ENCODE measurements at places on chromosomes 16 and 17. TPM values are rescaled to one million over a fixed set of nuclear protein-coding genes. Genes with fewer than 3 reads are reported as not detected.

DNA sequence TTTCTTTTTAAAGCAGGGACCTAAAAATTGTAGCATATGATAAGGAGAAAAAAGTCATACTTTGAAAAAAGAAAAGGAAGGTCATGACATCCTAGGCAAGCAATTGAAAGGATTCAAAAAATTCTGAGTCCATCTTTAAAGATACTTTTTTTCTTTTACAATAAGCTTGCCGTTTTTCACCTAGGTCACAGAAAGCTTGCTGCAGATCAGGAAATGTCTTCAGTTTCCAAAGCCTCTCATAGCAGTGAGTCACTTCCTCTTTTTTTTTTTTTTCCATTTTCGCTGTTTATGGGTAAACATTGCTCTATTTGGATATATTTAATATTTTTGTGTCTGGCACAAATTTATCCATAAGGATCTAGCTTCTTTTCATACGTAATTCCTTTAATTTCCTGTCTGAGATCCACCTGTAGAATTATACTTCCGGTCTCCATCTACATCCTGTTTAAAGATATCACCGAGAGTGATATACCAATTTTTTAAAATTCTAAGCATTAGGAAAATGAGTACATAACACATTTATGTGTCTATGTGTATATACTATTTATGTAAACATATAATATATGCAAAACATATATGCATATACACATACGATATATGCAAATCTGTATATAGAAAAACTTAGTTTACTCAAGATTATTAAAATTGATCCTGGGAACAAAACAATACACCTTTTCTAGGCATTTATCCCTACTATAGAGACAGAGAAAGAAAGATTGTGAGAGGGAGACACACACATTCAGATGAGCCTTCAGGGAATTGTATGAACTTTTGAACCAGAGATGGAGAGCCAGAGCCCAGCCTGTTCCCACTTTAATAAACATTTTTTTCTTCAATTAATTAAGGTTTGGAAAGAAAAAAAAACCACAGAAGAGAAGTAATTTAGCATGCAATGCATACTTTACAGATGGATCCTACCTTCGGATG is 134.4 kb downstream of the SKAP1 start:
- no peak for DNase-seq
- H3K36me3 ChIP-seq = no peaks in the 10 kb centered on the region
- H3K4me3 ChIP-seq = no peak overlapping the region
- H3K27ac ChIP-seq = no peak overlapping the region
- H3K4me1 ChIP-seq = peaks cover 46% of the 10 kb centered on the region

GRCh38 chr16:7303052-7303610 is 29.5 kb upstream of the RBFOX1 start:
- H3K4me3 ChIP-seq = peak overlapping the region; percentile 68
- peak; percentile 14 for DNase-seq
- H3K4me1 ChIP-seq = peaks cover 13% of the 10 kb centered on the region
- H3K27me3 ChIP-seq = peaks cover 89% of the 10 kb centered on the region

GRCh38 chr16:77613095-77613494 is 109.2 kb upstream of the NUDT7 start:
- H3K27me3 ChIP-seq = no peaks in the 10 kb centered on the region
- no peak overlapping the region for H3K4me3 ChIP-seq
- H3K36me3 ChIP-seq = no peaks in the 10 kb centered on the region
- peaks cover 1% of the 10 kb centered on the region for H3K4me1 ChIP-seq
- H3K27ac ChIP-seq = no peak overlapping the region
- no peak for DNase-seq

DNA sequence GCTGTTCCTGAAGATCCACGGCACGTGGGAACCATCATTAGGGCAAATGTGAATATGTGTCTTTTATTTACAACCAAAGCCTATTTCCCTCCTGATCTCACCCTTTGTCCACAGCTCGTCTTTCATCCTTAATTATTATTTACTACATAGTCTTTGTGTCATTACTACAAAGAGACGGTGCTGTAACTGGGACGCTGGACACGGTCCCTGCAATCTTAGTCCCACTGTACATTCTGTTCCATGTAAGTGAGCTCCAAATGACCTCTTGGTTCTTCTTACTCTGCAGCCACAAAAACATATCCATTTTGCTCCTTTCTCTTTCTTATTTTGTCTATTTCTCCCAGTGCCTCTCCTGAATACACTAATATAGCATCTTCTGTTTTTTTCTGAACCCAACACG is 12.7 kb upstream of the KRT23 start:
- no peak overlapping the region for H3K4me3 ChIP-seq
- H3K27me3 ChIP-seq = no peaks in the 10 kb centered on the region
- no peak overlapping the region for H3K27ac ChIP-seq
- no peaks in the 10 kb centered on the region for H3K36me3 ChIP-seq

DNA sequence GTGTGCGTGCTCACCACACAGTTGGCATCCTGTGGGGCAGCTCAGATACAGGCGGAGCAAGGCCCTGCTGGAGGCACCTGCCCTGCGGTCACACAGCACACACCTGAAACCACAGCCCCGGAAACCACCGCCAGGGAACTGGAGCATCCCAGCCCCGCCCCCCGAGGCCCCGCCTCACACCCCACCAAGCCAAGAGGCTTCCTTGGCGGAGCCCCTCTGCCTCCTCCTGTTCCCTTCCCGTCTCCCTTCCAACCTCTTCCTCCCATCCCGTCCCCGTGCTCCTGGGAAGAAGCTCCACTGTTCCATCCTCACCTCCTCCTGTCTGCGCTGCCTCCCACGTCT is 205.5 kb downstream of the NTN1 start:
- DNase-seq = no peak
- H3K36me3 ChIP-seq = no peaks in the 10 kb centered on the region
- H3K27me3 ChIP-seq = peaks cover 31% of the 10 kb centered on the region
- no peak overlapping the region for H3K27ac ChIP-seq
- no peak overlapping the region for H3K4me3 ChIP-seq

DNA sequence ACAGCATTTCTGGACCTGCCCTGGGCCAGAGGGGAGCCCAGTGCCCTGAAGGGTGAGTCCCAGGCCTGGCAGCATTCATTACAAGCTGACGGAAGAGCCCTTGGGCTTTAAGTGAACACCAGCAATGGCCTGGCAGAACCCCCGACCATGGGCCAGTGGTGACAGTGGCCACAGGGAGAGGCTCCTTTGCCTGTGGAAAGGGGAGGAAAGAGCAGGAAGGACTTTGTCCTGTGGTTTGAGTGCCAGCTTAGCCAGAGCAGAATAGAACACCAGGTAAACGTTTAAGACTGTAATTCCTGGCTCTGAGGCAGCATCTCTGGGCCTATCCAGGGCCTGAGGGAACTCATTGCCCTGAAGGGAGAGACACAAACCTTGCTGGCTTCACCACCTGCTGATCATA is 34.3 kb upstream of the ATP2C2 start:
- peaks cover 6% of the 10 kb centered on the region for H3K4me1 ChIP-seq
- DNase-seq = no peak
- H3K27ac ChIP-seq = no peak overlapping the region
- no peak overlapping the region for H3K4me3 ChIP-seq
- H3K36me3 ChIP-seq = peaks cover 2% of the 10 kb centered on the region

DNA sequence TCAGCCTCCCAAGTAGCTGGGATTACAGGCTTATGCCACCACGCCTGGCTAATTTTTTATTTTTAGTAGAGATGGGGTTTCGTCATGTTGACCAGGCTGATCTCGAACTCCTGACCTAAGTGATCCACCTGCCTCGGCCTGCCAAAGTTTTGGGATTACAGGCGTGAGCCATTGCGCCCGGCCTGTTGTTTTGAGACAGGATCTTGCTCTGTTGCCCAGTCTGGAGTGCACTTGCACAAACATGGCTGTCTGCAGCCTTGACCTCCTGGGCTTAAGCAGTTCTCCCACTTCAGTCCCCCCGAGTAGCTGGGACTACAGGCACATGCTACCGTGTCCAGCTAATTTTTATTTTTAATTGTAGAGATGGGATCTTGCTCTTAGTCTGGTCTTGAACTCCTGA is 8.9 kb downstream of the IST1 start:
- no peaks in the 10 kb centered on the region for H3K27me3 ChIP-seq
- no peak overlapping the region for H3K4me3 ChIP-seq
- DNase-seq = no peak
- H3K4me1 ChIP-seq = peaks cover 6% of the 10 kb centered on the region
- no peak overlapping the region for H3K27ac ChIP-seq
- H3K36me3 ChIP-seq = peaks cover 12% of the 10 kb centered on the region

DNA sequence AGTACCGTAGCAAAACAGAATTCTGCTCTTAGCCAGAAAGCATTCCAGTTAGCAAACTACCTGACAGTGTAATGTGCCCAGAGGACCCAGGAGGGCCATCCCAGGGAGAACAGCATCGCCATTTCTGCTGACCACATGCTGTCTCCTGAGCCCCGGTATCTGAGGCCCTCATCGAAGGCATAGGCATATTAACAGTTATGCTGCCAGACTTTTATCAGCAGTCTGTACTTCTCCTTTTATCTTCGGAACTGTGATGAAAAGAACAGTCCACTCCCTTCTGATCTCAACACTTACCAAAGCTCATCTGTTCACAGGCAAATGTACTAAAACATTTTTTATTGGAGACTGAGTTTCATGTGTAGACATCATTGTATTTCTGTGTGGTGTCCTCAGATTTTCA is 236.4 kb downstream of the PRKCA start:
- peaks cover 12% of the 10 kb centered on the region for H3K4me1 ChIP-seq
- DNase-seq = no peak
- H3K4me3 ChIP-seq = no peak overlapping the region
- H3K36me3 ChIP-seq = no peaks in the 10 kb centered on the region
- no peaks in the 10 kb centered on the region for H3K27me3 ChIP-seq
- no peak overlapping the region for H3K27ac ChIP-seq

- no peaks in the 10 kb centered on the region for H3K27me3 ChIP-seq
- no peak overlapping the region for H3K4me3 ChIP-seq
- no peak overlapping the region for H3K27ac ChIP-seq
- peaks cover 9% of the 10 kb centered on the region for H3K36me3 ChIP-seq
- no peak for DNase-seq
Measured at GRCh38 chr16:24829153-24829552, 16.6 kb upstream of the SLC5A11 start.

The ALOXE3 gene
- not detected for total RNA-seq

The SMIM5 gene
- 4.4 TPM for total RNA-seq

The NPIPB6 gene
- total RNA-seq = 5.7 TPM

The NOD2 gene
- not detected for total RNA-seq

The TMEM114 gene
- 1.8 TPM for total RNA-seq
